Activated CD4-positive, alpha-beta T cell treated with anti-CD3 and anti-CD28 coated beads, Interleukin-2, amount 50 U/mL, for 24 hours (primary cell): ENCODE measurements at places on chromosomes 12 and 14.

GRCh38 chr12:43914923-43915468 is 79.1 kb downstream of the TMEM117 start:
- DNase-seq, result no peak

DNA sequence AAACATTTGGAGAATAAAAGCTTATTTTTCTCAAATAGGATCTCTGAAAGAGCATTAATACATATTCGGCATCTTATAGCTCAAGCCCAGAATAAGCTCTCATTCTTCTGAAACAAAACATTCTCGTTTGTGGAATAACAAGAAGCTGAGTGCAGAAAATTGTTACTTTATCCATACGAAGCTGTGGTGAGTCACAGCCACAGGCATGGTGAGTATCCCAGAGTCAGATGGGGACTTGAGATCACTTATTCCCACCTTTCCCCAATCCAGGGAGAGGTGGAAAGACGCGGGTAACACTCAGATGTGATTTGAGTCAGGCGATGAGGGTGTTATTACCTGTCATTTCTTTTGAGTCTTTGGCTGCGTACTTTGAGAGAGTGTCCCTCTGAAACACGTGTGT is 214.6 kb upstream of the TMEM132C start:
- no peak for DNase-seq

GRCh38 chr12:770479-770878 is 18.1 kb downstream of the WNK1 start:
- DNase-seq, result no peak

GRCh38 chr12:30909349-30910037 is 17.1 kb upstream of the TSPAN11 start:
- no peak for DNase-seq

GRCh38 chr14:49858383-49858782 is 5.8 kb upstream of the NEMF start:
- DNase-seq, result no peak

DNA sequence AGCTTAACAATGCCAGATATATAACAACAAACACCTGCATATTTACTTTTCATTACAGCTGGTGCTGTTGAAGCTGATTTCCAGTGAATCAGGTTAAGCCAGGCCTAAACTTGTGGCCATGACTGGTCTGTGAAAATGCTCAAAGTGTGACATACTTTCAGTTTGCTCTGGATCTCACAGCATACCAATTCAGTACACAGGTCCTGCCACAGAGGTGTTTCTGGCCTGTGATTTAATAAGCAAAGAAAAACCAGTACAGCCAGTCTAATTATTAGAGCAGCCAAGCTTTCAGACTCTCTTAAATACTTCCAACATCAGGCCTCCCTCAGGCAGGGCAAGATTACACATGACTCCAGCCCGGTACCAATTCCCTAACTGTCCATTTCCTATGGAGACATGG is 27.4 kb upstream of the TMCC3 start:
- no peak for DNase-seq

- no peak for DNase-seq
Measured at GRCh38 chr14:47103771-47104170, 452.2 kb upstream of the RPL10L start.

DNA sequence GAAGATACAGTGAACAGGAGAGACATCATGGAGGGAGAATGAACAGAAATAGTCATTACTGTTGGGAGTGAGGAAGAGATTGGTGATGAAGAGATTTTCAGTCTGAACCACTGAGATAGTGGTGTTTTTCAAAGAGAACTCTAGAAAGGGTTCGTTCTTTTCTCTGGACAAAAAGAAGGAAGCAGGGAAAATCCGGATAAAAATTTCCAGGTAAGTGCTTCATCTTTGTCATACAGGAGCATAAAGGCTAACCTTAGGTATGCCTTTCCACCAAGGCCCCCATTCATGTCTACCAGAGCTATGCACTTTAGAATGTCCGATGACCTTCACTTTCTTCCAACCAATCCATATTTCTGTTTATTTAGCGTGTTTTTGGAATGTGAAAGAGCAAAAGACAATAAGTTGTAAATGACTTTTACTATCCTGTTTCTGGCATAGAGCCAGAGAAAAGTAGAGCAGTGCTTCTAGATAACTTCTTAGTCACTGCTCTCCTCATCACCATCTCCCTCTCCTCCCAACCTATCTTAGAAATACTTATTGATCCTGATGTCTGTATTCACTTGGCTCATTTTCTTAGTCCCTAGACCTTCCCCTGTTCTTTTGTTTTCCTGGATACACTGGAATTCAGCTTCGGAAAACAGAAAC is 116.5 kb downstream of the TTC6 start:
- DNase-seq, result no peak

DNA sequence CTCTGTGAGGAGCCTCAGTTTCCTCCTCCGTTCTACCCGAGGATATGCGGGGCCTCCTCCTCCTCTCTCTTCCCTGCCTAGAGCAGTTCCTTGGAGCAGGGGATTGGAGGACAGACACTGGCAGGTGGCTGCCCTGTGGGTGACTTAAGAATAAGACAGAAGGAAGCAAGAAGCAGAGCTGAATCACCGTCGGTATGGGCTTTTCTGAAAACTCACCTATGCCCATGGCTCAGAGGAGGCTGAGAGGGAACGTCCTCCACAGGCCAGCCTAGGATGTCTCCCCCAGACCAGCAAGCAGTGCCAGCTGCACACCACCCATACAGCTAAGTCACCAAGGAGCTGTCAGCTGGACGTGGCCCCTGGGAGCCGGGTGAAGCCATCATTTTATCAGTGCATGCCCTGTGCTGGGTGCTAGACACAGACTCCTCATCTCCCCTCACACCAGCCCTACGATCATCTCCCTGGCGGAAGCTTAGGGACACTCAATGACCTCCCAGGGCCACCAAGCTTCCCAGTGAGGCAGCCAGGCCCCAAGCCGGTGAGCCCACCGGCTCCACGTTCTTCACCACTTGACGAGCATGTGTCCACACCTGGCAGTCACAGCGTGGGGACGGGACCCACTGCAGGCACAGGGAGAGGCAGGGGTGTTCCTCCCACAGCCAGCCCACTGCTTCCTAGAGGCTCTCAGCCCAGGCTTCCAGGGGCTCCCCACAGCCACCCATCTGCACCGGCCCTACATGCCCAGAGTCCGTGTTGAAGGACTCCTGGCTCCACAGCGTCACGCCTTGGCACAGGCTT is 21.4 kb downstream of the ITPK1 start:
- DNase-seq, result no peak

- no peak for DNase-seq
Measured at GRCh38 chr12:119828300-119828699, 48.8 kb downstream of the CIT start.

GRCh38 chr12:25558586-25558985 is 5.5 kb upstream of the LMNTD1 start:
- DNase-seq, result no peak

DNA sequence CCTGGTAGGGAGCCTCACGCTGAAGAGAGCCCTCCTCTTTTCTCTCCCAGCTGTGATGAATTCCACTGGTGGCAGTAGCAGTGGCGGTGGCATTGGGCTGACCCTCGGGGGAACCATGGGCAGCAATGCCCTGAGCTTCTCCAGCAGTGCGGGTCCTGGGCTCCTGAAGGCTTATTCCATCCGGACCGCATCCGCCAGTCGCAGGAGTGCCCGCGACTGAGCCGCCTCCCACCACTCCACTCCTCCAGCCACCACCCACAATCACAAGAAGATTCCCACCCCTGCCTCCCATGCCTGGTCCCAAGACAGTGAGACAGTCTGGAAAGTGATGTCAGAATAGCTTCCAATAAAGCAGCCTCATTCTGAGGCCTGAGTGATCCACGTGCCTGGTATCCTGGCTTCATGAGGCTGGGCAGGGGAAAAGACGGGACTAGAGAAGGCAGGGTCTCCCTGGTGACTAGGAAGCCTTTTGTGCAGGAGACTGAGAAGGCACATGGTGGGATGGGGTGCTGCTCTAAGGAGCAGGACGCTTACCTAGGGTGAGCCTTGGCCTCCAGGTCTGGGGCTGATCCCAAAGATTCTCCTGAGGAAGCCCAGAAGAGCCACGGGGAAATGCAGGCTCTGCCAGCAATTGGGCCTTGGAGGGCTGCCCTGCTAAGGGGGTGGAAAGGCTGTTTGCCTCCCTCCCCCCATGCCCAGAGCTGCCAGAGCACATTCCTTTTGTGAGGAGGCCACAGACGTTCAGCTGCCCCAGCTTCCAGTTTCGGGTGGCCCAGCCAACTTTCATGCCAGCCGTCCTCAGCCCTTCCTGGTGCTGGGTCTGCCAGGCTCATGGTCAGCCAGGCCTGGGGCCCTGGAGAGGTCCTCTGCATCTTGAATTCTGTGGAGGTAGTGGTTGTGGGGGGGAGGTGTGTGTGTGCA is 15.8 kb downstream of the KRT7 start:
- DNase-seq, result no peak

- no peak for DNase-seq
Measured at GRCh38 chr12:3641428-3642018, 111.4 kb downstream of the CRACR2A start.

DNA sequence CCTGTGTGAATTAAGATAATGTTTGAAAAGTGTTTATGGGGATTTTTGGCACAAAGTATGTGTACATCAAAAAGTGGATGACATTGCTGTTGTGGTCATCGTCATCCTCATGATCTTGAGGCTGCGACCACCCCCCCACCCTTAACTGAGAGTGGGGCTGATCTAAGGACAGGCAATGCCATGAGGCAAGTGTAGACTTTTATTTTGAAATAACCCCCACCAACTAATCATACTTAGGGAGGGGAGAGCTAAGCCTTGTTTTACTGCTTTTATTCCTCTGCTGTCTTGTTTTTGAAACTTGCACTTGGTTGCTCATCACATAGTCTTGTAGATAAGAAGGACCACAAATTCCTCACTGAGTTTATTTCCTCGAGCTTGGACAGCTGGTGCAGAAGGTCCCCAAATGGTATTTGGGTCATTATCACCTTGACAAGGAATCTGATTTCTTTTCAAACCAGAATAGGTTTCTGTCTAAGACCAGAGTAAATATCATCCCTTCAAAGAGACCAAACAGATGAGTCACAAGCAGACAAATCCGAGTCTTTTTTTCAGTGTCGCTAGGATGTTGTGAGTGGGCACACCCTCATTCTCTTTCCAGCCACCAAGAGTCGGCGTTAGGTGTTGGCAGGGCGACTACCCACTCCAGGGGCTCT is 23.9 kb upstream of the SMOC1 start:
- no peak for DNase-seq

DNA sequence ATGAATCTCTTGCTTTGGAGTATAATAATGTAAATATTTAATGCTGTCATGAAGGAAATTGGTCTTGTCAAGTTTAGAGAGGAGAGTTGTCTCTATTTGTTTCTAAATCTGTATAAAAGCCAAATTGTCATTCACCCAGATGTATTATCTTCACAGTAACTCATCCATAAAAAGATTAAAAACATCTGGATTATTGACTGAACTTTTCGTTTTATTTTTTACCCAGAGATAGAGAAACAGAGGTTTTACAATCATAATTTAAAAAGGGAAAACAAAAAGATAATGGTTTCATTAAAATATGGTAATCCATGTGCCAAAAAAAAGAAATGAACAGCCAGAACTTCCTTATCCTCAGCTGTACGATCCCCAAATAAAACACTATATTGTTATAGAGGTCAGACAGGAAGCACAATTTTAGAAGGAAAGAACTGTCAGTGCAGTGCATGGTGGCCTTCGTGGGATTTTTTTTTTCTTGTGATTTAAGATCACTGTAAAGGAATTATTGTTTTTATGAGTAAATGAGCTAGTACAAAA is 125.9 kb downstream of the ACSS3 start:
- no peak for DNase-seq

DNA sequence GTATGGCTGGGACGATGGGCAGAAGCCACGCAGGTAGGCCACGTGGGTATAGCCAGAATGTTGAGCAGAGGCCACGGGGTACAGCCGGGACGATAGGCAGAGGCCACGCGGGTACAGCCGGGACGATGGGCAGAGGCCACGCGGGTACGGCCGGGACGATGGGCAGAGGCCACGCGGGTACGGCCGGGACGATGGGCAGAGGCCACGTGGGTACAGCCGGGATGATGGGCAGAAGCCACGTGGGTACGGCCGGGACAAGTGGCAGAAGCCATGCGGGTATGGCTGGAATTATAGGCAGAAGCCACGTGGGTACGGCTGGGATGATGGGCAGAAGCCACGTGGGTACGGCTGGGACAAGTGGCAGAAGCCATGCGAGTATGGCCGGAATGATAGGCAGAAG is 195.0 kb downstream of the TTC7B start:
- DNase-seq, result no peak

DNA sequence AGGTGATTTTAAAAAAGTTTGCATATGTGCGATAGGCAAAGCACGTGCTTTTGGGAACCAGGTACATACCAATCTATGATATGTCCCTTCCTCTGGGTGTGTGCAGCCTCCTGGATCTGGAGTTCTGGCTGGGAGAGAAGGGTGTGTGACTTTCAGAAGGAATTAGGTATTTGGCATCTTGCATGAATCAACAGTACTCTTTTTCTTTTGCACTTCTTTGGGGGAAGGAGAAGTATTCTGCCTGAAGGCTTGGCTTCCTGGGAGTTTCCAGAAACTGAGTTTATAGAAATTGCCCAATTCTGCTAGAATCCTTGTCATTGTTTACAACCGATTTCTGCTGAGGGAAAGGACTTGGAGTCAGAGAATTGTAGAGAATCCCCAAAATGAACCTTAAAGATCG is 2.9 kb upstream of the CLMN start:
- DNase-seq, result no peak
